CD4-positive, alpha-beta T cell treated with Interleukin-4 for 4 hours (primary cell): ENCODE measurements at places on chromosomes 12 and 14.

DNA sequence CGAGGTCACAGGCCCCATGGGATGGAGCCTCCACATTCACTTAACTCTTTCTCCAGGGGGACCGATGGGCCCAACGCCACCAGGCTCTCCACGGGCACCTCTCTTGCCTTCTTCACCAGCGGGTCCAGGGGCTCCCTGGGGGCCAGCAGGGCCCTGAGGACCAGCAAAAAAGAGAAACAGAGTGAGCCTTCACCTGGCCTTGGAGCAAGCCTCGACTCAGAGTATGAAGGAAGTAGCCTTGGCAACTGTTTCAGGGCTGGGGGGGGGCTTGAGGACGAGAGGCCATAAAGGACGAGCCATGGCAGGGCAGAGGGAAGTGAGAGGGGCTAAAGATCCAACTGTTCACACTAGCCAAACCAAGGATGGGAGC, 18.0 kb downstream of the COL2A1 start:
- DNase-seq = no peak

DNA sequence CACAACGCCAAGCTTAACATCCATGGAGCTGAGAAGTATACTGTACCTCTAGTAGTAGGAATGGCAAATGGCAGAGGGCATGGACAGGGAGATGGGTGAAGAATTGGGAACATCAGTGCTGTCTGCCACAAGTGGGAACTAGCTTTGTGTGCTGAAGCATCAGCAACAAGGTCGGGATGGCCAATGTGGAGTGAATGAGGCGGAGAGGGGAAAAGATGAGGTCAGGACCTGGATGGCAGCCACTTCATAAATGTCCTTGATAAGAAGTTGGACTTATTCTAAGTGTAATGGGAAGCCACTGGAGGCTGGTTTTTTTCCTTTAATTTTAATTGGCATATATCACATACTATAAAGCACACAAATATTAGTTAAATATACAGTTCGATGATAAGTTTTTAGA, 21.9 kb upstream of the CLMN start:
- DNase-seq = no peak

DNA sequence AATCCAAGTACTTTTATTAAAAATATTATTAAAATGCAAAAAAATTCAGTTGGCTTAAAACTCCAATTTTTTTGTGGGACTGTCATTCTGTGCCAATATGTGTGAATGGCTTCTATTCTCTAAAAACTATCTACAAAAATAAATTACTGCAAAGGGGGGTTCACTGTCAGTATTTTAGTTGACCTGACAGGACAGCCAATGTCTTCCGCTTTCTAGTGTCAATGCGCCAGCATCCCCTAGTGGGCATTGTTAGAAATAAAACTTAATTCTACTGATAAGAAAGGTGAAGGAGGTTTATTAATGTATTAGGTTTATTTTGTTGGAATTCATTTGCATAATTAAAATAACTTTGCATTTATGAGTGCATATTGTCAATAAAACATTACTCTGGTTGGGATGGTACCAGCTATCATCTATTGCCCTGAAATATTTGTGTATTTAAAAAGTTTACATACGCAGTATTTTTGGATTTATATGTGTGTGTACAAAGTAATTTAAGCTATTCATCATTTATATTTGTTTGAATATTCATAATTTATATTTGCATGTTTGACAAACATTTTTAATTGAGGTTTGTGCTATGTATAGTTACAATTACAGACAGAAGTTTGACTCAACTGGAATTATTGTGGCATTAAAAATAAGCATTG, 527.2 kb downstream of the FLRT2 start:
- peak; percentile 28 for DNase-seq

DNA sequence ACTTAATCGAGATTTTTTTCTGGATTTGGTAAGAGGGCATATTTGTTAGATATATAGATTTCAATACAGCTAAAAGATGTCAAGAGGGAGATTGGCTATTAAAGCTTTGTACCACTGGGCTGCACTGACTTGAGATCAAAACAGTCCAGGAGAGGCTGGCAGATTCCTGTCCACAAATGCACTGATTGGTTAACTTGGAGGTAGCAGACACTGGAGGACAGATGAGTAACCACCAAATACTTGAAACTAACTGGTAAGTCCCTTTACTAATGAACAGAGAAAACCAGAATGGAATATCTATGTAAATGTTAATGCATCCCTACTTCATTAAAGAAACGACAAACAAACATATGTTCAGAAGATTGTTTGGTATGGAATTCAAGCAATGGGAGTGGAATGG, 416.6 kb downstream of the LRIG3 start:
- DNase-seq = no peak

GRCh38 chr12:104006929-104007328, 41.3 kb downstream of the TDG start:
- no peak for DNase-seq

DNA sequence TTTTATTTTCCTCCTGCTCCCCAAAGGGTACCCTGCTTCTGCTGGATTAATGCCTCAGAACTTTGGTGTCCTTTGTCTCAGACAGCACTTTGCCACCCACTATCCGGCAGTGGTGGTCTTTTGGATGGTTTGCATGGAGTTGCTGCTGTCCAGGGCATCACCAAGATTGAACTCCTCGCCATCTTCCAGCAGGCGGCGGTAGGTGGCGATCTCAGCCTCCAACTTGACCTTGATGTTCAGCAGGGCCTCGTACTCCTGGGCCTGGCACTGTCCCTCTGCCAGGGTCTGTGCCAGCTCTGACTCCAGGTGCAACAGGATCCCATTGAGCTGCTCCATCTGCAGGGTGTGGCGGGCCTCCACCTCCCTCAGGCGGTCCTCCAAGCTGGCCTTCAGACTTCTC, 9.4 kb upstream of the NOPCHAP1 start:
- no peak for DNase-seq

- DNase-seq = no peak
These were observed 43.3 kb upstream of the RASSF3 start for GRCh38 chr12:64566831-64567517.

DNA sequence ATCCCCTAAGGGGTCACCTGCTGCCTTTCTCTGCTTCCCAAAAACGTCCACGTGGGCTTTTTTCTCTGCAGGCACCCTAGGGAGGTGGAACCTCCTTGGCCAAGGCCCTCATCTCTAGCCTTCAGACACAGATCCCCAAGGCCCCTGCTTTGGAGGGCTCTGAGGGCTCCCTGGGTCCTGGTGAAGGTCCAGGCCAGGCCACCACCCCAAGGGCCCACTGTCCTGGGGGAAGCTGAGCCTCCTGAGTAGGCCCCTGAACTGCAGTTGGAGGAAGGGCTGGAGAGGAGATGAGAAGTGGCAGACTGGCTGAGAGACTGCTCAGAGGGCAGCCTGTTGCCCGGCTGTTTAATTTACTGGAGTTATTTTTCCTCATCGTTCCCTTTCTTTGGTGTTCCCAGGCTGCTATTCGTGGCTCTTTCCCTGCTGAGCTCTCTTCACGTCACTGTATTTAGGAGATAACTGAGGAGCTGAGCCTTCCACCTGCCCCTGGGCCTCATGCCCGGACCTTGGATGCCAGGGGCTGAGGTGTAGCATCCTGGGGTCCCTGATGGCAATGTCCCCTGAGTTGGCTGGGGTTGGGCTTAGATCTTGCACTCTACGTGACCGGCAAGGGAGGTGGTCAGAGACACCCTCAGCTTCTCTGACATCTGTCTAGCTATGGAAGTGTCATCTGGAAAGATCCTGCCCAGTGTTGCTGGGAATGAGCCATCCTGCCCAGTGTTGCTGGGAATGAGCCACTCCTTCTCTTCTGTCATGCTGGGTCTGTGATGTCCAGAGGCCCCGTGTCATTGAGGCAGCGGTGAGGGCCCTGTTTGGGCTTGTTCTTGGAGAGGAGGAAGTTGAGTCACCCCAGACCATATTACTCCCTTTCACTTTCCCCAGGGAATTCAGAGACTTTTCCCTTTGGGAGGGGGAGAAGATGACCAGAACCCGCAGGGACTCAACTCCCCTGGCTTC, 139.8 kb downstream of the TSPAN9 start:
- no peak for DNase-seq

DNA sequence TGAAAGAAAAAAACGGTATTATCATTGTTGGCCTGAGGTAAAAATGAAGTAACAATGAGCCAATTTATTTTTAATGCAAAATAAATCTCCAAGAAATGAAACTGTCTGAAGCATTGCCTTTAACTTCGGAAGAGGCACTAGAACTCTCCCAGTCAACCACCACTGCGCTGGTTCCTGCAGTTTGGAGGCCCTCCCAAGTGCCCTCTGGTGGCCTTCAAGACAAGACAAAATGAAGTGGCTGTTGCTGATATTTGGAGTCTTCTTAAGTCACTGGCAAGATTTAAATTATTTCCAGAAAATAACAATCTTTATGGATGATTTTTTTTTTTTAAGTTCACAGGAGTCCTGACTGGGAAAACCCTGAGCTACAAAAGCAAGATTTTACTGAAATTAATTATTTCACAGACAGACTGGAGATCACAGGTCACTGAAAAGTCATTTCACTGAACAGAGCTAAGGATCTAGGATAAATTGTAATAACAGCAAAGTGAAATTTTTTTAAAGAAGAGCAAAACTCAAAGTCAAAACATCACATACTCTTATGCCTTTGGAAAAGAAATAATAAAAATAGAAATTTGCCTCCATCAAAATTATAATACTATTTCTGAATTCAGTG, 58.2 kb downstream of the DICER1 start:
- peak; percentile 27 for DNase-seq

DNA sequence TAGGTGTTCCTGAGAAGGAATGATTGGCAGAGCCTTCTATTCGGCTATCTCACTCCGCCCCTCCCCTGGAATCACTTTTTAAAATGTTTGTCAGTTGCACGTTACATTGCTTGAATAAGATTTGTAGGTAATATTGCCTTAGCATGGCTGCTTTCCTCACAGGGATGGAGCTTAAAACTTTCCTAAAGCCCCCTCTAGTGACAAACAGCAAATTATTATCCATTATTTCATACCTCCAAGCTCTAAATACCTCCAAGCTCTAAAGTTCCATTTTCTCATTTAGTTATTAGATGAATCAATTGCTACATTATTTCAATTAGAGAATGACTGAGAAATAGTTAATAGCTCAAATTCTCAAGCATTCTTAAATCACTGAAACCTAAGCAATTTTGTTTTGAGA, 5.1 kb upstream of the SPATA7 start:
- no peak for DNase-seq

GRCh38 chr12:11702959-11703358, 53.5 kb downstream of the ETV6 start:
- no peak for DNase-seq

GRCh38 chr12:116876151-116876869, 4.9 kb downstream of the HRK start:
- no peak for DNase-seq

GRCh38 chr14:64811676-64812075, 68.0 kb downstream of the SPTB start:
- DNase-seq = no peak

- DNase-seq = peak; percentile 40
These were observed 1.5 kb downstream of the UBE2N start for GRCh38 chr12:93440043-93440835.

DNA sequence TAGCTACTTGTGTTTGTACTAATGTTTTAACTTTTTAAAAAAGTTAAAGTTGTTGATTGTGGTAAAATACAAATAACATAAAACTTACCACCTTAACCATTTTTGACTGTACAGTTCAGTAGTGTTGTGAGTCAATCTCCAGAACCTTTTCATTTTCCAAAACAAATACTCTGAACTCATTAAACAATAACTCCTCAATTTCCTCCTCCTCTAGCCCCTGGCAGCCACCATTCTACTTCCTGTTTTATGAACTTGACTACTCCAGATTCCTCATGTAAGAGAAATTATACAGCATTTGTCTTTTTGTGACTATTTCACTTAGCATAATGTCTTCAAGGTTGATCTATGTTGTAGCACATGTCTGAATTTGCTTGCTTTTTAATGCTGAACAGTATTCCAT, 299.1 kb upstream of the AMIGO2 start:
- DNase-seq = no peak

DNA sequence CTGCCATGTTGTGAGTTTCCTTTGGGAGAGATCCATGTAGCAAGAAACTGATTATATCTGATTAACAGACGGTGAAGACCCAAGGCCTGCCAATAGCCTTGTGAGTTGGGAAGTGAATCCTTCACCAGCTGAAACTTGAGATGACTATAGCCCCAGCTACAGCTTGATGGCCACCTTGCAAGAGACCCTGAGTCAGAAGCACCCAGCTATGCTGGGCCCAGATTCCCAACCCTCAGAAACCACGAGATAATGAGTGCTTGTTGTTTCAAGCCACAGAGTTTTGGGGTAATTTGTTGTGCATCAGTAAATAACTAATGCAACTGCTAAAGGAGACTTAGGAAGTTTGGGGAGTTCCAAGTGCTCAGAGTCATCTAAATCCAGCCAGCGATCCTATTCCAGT, 80.3 kb downstream of the AVPR1A start:
- no peak for DNase-seq

DNA sequence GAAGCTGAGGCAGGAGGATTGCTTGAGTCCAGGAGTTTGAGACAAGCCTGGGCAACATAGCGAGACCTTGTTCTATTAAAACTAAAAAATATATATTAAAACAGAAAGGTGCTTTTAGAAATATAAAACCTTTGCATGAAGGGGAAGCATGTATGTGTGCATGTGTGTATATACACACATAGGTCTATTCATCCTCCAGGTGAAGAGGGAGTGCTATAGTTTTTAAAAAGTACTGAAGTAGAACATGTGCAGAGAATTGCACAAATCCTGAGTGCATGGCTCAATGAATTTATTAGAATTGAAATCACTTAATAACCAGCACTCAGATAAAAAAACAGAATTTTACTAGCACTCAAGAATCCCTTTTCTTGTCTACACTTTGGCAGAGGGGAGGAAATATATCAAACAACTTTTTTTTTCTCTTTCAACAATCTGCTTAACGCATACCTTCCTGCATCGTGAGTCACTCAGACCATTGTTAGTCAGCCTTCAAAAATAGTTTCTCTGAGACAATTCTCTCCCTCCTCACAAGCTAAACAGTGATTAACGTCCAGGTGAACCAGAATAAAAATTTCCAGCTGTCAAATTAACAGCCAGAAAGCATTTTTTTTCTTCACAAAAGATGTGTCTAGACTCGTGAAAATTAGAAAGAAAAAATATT, 17.7 kb upstream of the NEDD1 start:
- DNase-seq = no peak

GRCh38 chr12:95248095-95248494, 30.5 kb downstream of the VEZT start:
- DNase-seq = no peak

DNA sequence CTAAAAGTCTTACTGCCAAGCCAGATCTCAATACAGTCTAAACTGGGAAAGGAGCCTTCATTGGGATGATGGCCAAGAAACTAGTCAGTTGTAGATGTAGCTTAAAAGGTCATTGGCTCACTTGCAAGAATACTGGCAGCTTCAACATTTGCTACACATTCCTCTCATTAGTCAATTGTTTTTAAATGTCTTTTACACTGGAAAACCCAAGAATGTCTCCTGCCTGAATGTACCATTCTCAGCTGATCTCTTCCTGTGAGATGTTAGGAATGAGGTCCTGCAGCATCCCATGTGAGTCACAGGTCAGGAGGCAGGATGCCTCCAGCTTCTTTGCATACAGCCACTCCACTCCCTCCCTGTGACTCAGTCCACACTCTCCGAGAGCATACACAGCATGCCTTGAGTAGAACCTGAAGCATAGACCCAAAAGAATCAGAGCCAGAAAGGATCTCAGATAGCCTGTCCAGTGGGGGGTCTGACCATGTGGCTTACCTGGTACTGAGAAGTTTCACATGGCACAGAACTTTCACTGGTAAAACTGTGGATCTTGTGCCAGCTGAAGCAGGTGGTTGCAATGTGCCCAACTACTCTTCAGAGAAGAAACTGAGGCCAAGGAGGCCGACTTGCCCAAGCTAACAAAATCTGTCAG, 56.0 kb upstream of the HECTD1 start:
- no peak for DNase-seq

GRCh38 chr12:105343836-105344235, 13.3 kb downstream of the C12orf75 start:
- no peak for DNase-seq
